ENCODE measurements at places on chromosomes 7 and 10.
A peak's percentile ranks its signal among the peaks of the same experiment; 100 is the strongest.

GRCh38 chr7:120181499-120181898 is 91.5 kb upstream of the KCND2 start:
- no peak for DNase-seq

DNA sequence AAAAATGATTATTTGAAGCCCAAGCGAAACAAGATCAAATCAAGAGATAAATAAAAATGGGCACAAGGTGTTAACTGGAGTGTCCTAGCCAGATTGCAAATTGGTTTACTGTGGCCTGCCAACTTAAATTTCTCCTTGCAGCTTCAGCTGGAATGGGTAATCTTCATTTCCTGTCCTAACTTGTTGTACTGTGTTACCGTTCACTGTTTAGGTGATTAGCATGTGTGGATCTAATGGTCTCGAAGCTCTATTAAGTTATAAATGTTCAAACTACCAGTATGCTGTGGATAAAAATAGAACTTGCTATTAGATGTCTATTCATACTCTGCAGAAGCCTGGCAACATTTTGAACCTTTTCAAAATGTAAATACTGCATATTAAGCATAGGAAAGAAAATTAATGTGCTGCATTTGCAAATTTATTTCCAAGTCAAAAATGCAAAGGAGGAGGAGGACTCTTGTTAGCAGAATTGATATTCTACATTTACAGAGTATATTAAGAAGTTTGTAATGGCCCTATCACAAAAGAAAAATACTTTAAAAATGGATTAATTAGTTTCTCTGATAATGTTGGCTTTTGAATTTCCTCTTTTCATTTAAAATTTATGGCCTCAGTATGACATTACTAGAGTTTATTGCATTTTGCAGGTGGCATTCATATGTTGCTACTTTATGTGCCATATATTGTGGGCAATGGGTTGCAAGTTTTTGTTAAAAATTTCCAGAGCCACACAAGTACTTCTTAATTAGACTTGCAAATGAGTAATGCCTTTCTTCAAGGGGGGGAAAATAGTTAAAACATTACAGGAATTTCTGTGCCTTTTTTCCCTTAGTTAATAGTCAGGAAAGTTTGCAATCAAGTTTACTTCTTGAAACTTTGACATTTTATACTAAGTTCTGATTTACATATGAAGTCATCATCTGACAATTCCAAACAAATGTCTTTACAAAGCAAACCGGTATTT is 92.1 kb downstream of the CABCOCO1 start:
- DNase-seq: no peak

- DNase-seq: no peak
Measured at GRCh38 chr10:131846240-131847101, 54.3 kb upstream of the PPP2R2D start.

DNA sequence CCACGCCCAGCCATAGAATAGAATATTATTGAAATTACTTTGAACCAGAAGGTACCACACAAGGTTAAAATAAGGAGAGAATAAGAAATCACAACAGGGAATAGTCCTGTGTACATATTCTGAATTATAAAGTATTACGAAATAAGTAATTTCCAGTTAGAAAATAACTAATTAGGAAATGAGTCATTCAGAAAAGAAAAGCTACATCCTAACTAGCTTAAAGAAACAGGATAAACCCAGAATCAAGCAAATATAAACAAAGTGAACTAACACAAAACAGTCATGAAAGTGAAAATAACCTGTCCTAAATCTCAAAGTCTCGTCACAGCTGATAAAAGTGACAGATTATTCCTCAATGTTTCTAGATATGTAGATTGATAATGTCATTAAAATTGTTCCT is 74.8 kb upstream of the NEBL start:
- no peak for DNase-seq

DNA sequence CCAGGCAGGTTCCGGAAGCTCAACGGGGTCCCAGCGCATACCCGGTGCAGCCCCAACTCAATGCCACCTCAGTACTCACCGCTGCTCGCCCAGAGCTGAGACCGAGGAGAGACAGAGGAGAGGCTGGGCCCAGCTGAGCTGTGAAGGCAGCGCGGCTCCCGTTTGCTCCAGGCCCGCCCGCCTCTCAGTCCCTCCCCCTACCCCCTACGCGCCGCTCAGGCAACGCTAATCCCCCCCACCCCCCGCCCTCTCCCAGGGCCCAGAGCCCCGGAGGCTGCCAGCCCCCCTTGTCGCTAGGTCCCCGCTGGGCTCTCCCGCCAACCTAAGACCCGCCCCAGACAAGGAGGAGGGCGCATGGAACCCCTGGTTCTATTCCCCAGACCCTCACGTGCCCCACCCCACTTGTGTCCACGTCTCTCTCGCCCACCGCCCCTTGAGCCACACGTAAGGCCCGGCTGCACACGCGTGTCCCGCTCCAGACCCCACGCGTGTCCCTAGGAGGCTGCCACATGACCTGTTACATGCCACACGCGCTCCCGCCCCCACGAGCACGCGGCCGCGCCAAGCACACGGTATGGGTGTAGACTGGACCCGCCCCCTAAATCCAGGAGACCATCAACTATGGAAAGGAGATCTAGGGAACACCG is at the start of gene PSD:
Gene PSD, minus strand, starts transcription at position 164 of the 647 bp plus-strand sequence. CDS start 1,747 bp downstream, outside the sequence.
- DNase-seq: no peak

- DNase-seq: no peak
Measured at GRCh38 chr7:134941185-134941900, 45.0 kb upstream of the AGBL3 start.

DNA sequence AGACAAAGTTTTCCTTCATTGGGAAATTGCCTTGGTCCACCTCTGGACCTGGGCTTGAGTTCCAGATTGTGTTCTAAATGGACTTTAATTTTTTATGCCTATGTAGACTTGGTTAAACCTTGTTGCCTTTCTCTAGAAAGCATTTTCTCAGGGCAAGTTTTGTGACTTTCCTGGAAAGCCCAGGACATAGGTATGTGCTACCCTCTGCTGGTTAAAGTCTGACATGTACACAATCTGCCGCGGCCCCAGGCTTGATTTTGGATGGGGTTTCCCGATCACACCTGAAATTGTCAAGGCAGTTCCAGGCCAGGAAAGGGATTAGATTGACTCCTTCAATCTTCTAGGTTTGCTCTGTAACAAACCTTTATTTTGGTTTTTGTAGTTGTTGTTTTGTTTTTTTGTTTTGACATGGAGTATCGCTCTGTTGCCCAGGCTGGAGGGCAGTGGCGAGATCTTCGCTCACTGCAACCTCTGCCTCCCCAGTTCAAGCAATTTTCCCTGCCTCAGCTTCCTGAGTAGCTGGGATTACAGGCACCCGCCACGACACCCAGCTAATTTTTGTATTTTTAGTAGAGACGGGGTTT is 14.1 kb upstream of the AKR1B10 start:
- DNase-seq: peak; percentile 87

DNA sequence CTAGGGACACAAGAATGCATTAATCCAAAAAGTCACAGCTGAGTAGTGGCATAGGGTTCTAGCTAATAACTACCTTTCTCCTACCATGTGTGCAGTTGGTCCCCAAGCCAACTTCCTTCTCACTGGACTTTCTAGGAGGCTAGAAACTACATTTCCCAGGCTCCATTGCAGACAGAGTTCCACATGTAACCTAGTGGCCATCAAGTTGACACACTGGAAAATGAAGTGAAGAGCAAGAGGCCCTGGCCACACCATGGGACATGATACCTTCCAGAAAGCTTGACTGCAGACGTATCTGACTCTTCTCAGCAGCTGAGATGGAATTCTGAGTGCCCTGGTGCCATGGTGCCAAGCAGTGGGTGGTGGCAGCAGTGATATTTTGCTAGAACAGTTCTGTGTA is 49.8 kb upstream of the TMEM273 start:
- DNase-seq: no peak

GRCh38 chr7:463362-463781 is 56.3 kb downstream of the PDGFA start:
- DNase-seq: no peak

DNA sequence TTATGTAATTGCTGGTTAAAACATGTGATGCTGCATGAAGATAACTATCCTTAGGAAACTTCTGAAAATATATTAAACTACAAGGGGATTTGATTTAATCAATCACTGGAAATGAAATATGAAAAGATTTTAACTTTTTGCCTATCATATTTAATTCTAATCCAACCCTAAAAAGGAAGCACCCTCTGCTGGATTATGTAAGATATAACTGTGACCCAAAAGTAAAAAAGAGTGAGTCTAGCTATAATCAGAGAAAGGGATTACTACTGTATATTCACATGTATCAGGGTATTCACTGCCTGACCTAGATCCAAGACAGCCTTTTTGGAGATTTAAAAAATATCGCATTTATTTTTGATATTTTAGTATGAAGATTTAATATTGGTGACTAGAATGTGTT is 295.5 kb downstream of the MDFIC start:
- peak; percentile 20 for DNase-seq

DNA sequence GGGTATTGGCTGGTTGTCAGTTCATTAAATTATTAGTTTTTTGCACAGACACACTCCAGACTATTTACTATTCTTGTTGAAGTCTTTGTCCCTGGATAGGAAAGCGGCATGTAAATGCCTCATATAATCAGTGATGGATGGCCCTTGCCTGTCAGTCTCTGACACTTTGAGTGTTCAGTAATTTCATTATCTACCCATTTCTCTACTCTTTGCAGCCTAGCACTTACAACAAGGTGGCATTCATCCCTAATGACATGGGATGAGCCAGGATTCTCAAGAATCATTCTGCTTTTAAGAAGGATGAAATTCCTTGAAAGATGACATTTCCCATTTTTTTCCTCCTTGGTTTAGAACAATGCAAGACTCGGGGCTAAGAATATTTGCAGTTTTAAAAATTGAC is 155.7 kb downstream of the SORCS3 start:
- DNase-seq: no peak

All from COLO829 (cell line).